Subcutaneous adipose tissue (tissue), 4 donors: ENCODE measurements at places on chromosomes 13 and 19. TPM values are rescaled to one million over a fixed set of nuclear protein-coding genes. Genes with fewer than 3 reads are reported as not detected.

Gene ZNF181
- total RNA-seq, result 18.9 TPM

Gene ZNF253
- 8.9 TPM for total RNA-seq

Gene DNAAF3
- total RNA-seq, result not detected

Gene GRK1
- total RNA-seq, result not detected

Gene ZNF573
- 9.9 TPM for total RNA-seq

Gene AKT1S1
- 10.8 TPM for total RNA-seq

Gene KIR2DL1
- total RNA-seq, result not detected
